ENCODE measurements at places on chromosomes 2 and 18.

GRCh38 chr18:75977081-75977480 is 518.0 kb downstream of the ZNF516 start:
- no peak for DNase-seq

- DNase-seq: no peak
Measured at GRCh38 chr2:118672571-118673158, 174.8 kb downstream of the EN1 start.

DNA sequence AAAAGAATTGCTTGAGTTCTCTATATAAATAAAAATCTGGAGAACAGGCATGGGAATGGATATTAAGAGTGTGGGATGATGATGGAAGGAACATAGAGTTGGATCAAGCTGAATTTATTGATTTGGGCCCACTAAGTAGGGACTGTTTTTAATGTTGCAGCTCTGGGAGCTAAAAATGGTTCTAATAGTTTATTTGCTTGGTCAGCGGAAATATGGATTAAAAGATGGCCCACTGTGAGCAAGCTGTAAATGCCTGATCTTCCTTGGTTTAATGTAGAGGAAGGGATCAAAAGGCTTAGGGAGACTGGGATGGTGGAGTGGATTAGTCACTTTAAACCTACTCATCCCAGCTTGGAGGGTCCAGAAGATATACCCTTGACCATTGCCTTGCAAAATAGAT is 429.4 kb upstream of the NXPH2 start:
- DNase-seq: no peak

DNA sequence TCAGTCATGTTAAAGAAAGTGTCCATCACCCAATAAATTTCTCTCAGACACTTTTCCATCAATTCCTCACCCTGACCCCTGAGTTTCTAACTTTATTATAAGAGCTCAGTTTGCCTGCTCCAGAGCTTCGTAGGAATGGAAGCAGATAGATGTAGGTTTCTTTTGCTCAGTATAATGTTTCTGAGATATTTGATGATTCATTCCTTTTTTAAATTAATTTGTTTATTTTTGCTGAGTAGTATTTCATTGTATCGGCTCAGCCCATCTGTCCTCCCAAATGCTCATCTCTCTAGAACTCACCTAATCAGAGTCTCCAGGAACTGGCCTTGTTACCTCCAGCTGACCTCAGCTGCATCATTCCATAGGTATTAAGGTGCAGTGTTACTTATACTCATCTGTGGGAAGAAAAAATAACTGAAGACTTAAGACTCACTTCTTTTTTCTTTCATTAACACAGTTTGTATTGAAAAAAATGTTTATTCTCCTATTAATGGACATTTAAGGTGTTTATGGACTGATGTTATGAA is 11.9 kb upstream of the BCL2L11 start:
- DNase-seq: no peak

- no peak for DNase-seq
Measured at GRCh38 chr2:215918901-215919599, 94.3 kb downstream of the MREG start.

- DNase-seq: no peak
Measured at GRCh38 chr2:19346983-19347618, 11.3 kb downstream of the OSR1 start.
